Karpas-422 (cell line): ENCODE measurements at places on chromosomes 5 and 9. TPM values are rescaled to one million over a fixed set of nuclear protein-coding genes. Genes with fewer than 3 reads are reported as not detected.
A peak's percentile ranks its signal among the peaks of the same experiment; 100 is the strongest.

MELK gene
- total RNA-seq, result 16.0 and 22.2 TPM in 2 replicates

WHRN gene
- 0.30 and 0.76 TPM in 2 replicates for total RNA-seq

EIF4E1B gene
- not detected in 2 replicates for total RNA-seq

MZB1 gene
- total RNA-seq, result 28.8 and 31.0 TPM in 2 replicates

TMC1 gene
- not detected in 2 replicates for total RNA-seq

DAB2IP gene
- 0.18 and 1.3 TPM in 2 replicates for total RNA-seq

CNTNAP3 gene
- total RNA-seq, result not detected in 2 replicates

DNA sequence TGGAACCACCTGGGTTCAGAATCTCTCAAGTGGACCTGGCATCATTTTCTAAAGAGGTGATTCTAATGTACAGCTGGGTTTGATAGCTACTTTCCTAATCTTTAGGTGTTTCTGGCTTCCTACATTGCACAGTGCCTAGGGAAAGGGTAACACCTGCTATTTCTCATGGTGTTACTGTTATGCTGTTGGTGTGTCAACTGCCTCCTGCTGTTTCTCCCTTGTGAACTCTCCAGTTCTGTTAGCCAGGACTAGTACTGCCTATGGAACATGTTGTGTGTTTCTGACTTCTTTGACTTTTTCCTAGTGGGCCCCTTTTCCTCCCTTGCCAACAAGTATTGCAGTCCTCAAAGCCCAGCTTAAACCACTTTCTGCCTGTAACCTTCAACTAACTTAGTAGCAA, 5.5 kb downstream of the ARHGEF28 start:
- H3K27ac ChIP-seq, result no peak overlapping the region
- no peaks in the 10 kb centered on the region for H3K36me3 ChIP-seq
- H3K4me1 ChIP-seq, result no peaks in the 10 kb centered on the region
- H3K27me3 ChIP-seq, result no peaks in the 10 kb centered on the region
- H3K4me3 ChIP-seq, result no peak overlapping the region

DNA sequence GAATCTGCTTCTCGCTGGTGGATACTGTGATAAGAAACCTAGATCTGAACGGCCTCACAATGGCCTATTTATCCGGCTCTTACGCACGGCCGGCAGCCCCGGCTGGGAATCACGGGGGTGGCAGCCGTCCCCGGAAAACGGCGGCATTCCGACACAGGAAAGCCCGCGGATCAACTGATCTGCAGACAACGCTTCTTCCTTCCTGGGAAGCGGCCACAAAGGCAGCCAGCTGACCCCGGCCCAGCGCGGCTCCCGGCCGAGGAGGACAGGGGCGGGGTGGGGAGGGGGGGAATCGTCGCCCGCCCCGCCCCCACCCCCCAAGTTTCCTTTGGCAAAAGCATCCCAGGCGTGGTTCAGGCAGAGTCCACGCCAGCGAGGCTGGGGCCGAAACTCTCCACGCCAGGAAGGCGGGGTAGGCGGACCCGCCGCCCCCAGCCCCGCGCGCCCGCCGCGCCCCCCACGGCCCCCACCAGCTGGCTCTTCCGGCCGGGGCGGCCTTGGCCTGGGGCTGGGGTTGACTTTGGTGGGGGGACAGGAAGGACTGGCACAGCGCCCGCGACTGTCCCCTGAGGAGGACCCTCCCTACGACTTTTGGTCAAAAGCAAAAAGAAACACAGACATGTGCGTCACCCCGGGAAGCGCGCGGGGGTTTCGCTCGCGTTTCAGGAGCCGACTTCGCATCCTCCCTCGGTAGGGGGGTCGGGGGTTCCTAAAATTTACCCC, 247.7 kb upstream of the ANKRD55 start:
- peak overlapping the region; percentile 80 for H3K4me3 ChIP-seq
- peaks cover 42% of the 10 kb centered on the region for H3K4me1 ChIP-seq
- no peaks in the 10 kb centered on the region for H3K36me3 ChIP-seq

GRCh38 chr5:90866915-90867731, 308.5 kb downstream of the ADGRV1 start:
- no peak overlapping the region for H3K4me3 ChIP-seq
- H3K4me1 ChIP-seq, result no peaks in the 10 kb centered on the region
- no peak for DNase-seq

DNA sequence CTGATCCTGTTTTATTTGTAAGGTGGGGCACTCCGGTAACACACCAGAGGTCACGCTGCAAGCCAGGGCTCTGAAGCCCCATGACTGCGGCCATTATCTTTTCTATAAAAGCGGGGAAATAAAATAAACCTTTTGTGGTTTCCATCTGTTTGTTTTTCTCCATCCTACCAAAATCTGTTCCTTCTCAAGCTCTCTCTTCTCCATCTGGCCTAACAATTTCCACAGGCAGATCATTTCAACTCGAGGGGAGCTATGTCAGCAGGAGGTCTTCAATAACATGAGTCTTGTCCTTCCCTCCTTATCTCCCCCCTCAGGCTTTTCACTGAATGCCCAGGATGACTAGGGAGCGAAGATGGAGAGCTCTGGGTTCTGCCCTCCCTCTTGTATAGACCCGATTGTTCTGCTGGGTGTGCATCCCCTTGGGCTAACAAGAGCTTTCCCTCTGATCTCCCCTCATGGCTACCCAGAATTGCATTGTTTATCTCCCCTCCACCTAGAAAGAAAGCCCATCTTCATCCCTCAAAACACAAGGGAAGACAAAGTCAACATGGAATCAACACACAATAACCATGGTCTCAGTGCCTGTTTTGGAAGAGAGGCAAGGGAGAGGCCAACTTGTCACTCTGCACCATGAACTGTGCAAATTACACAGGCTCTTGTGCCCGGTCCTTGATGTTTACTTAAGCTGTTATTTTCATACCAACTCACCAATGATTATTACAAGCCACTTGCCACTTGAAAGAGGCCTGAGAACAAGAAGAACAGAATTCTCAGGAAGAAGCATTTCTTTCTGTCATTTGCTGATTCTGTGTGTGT, 187.8 kb downstream of the FANCC start:
- no peak overlapping the region for H3K4me3 ChIP-seq
- no peaks in the 10 kb centered on the region for H3K4me1 ChIP-seq
- H3K27me3 ChIP-seq, result no peaks in the 10 kb centered on the region
- DNase-seq, result no peak

- H3K36me3 ChIP-seq, result no peaks in the 10 kb centered on the region
- H3K4me3 ChIP-seq, result no peak overlapping the region
- no peak overlapping the region for H3K27ac ChIP-seq
- no peak for DNase-seq
These were observed 778.1 kb downstream of the TLR4 start for GRCh38 chr9:118482306-118482705.

GRCh38 chr9:16898464-16898863, 28.0 kb upstream of the BNC2 start:
- H3K4me1 ChIP-seq, result no peaks in the 10 kb centered on the region
- no peak for DNase-seq
- H3K36me3 ChIP-seq, result no peaks in the 10 kb centered on the region
- H3K27me3 ChIP-seq, result no peaks in the 10 kb centered on the region
- H3K4me3 ChIP-seq, result no peak overlapping the region

DNA sequence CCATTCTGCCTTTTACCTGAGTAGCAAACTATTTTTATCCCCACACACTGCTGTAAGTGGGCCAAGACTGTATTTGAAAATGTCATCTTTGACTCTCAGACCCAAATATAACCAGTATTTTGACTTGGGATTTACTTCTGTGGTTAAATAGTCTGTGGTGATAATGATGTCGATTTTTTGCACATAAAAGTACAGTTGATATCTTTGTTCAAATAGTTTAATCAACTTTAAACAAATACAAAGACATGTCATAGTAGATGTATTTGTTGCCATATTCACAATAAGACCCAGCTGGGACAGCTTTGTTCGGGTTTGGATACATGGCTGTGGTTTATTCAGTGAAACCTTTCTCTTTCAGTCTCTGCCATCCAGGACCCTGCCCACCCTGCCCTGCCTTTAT, 20.4 kb downstream of the NFX1 start:
- H3K27ac ChIP-seq, result peak overlapping the region; percentile 55
- peaks cover 54% of the 10 kb centered on the region for H3K36me3 ChIP-seq
- DNase-seq, result no peak
- no peak overlapping the region for H3K4me3 ChIP-seq

GRCh38 chr9:132443951-132444607, 34.1 kb downstream of the CFAP77 start:
- no peaks in the 10 kb centered on the region for H3K36me3 ChIP-seq
- H3K4me3 ChIP-seq, result no peak overlapping the region
- no peaks in the 10 kb centered on the region for H3K27me3 ChIP-seq
- no peaks in the 10 kb centered on the region for H3K4me1 ChIP-seq

DNA sequence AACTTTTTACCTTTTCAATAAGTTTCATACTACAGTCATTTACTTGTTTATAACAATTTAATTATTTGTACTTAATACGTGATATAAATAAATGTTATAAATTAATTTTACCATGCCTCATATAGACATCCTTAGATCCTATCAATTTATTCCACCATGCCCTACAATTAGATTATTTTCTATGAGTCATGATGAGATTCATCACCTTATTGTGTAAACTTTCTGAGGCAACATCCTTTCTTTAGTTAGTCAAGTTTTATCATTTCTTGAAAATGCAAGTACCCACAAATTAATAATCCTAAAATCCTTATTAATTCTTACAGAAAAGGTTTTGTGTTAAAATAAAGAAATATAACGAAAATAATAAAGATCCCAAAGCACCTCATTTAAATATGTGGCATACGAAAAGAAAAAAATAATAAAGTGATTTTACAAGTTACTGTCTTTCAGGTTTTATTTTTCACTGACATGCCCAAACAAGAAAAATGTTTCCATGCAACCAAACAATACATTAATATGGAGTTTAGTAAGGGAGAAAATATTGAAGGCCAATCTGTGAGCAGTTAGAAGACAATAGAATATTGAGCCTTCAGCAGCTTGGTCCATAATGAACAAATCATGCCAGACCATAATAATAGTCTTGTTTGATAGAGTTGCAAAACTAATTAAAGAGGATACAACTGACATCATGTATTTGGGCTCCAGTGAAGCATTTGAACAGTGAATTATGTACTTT, 188.7 kb upstream of the MRPS30 start:
- H3K4me3 ChIP-seq, result no peak overlapping the region
- H3K27me3 ChIP-seq, result no peaks in the 10 kb centered on the region
- DNase-seq, result no peak
- no peaks in the 10 kb centered on the region for H3K4me1 ChIP-seq

DNA sequence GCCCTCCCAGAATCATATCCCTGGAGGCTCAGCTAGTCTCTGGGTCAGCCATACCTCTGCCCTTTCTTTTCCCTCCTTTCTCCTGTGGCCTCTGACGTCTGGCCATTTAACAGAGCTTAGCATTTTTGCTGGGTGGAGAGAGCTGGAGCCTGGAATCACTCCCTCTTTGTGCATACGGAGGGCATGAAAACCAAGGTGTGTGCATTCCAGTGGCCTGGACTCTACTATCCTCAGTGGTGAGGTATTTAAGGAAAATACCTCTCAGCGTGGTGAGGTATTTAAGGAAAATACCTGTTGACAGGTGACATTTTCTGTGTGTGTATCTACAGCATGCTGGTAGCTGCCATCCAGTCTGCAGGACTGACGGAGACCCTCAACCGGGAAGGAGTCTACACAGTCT, 27.5 kb downstream of the TGFBI start:
- no peak overlapping the region for H3K4me3 ChIP-seq
- no peak for DNase-seq
- H3K4me1 ChIP-seq, result no peaks in the 10 kb centered on the region
- no peak overlapping the region for H3K27ac ChIP-seq
- H3K36me3 ChIP-seq, result no peaks in the 10 kb centered on the region

- no peaks in the 10 kb centered on the region for H3K27me3 ChIP-seq
- no peaks in the 10 kb centered on the region for H3K4me1 ChIP-seq
- DNase-seq, result no peak
These were observed 762.1 kb upstream of the TYRP1 start for GRCh38 chr9:11931109-11931508.

GRCh38 chr5:78691084-78691960, 42.8 kb upstream of the LHFPL2 start:
- no peak overlapping the region for H3K27ac ChIP-seq
- no peak for DNase-seq
- H3K4me1 ChIP-seq, result no peaks in the 10 kb centered on the region
- no peaks in the 10 kb centered on the region for H3K27me3 ChIP-seq
- no peak overlapping the region for H3K4me3 ChIP-seq

- no peak for DNase-seq
- peaks cover 21% of the 10 kb centered on the region for H3K4me1 ChIP-seq
- no peaks in the 10 kb centered on the region for H3K36me3 ChIP-seq
- no peak overlapping the region for H3K4me3 ChIP-seq
- H3K27me3 ChIP-seq, result 0 out of 2 replicates have a peak, but pooled peaks cover 2% of the 10 kb centered on the region
- H3K27ac ChIP-seq, result no peak overlapping the region
These were observed 12.9 kb downstream of the ANKRD33B start for GRCh38 chr5:10576790-10577189.

- H3K27ac ChIP-seq, result no peak overlapping the region
These were observed 45.5 kb downstream of the GLDC start for GRCh38 chr9:6600006-6600405.

DNA sequence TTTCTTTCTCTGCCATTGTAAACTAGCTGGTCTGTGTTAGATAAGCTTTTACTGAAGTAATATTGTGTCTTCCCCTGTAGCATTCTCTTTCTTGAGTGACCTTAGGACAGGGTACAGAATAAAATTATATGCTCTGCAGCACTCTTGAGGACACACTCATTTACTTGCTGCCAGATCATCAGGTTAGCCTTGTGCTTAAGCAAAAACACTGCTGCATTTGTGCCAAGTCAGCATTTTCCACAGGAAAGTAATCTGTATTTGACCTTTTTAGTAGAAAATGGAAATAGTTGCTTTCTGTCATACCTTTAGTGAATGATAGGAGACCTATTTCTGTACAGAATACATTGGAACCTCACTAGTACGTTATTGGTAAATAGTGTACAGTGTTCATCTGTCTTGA, 54.2 kb downstream of the LMNB1 start:
- H3K27ac ChIP-seq, result peak overlapping the region; percentile 92
- no peak overlapping the region for H3K4me3 ChIP-seq

- no peak for DNase-seq
- H3K36me3 ChIP-seq, result peaks cover 4% of the 10 kb centered on the region; the same call in 1 of the 2 replicates
- H3K4me1 ChIP-seq, result no peaks in the 10 kb centered on the region
- H3K27ac ChIP-seq, result no peak overlapping the region
- no peaks in the 10 kb centered on the region for H3K27me3 ChIP-seq
These were observed 43.9 kb downstream of the RPS6 start for GRCh38 chr9:19336166-19336565.

DNA sequence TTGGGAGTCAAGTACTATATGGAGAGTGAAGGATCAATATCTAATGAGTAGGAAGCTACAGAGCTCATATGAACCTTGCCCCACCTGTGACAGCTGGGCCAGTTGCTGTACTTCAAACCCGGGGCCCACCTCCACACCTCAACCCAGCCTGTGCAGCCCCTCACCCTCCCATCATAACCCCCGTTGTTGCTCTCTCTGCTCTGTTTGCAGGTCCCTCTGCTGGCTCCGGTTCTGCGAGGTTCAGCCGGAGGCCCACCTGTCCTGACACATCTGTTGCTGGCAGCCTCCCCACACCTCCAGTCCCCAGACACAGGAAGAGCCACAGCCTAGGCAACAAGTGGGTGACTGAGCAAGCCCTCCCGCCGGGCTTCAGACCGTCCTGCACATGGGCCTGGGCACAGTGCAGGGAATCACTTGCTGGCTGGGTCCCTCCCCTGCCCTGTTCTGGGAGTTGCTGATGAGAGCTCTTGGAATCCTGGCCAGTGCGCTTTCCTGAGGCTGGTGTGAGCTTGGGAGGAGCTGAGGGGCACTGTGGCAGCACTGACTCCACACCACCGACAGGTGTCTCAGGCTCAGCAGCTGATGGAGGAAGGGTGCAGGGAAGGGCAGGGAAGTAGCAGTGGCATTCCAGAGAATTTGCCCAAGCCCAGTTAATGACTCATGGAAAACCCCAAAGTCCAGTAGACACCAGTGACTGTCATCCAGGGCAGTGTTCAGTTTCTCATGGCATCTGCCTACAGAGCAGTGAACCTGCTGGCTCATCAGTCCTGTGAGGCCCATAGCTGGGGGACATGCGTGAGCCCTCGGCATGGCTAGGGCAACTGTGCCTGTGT, 69.5 kb upstream of the GARNL3 start:
- no peaks in the 10 kb centered on the region for H3K4me1 ChIP-seq
- no peaks in the 10 kb centered on the region for H3K27me3 ChIP-seq
- no peak overlapping the region for H3K27ac ChIP-seq
- H3K36me3 ChIP-seq, result no peaks in the 10 kb centered on the region
- H3K4me3 ChIP-seq, result no peak overlapping the region
- DNase-seq, result no peak
